ENCODE measurements at places on chromosomes 11 and 22. TPM values are rescaled to one million over a fixed set of nuclear protein-coding genes. Genes with fewer than 3 reads are reported as not detected.

DNA sequence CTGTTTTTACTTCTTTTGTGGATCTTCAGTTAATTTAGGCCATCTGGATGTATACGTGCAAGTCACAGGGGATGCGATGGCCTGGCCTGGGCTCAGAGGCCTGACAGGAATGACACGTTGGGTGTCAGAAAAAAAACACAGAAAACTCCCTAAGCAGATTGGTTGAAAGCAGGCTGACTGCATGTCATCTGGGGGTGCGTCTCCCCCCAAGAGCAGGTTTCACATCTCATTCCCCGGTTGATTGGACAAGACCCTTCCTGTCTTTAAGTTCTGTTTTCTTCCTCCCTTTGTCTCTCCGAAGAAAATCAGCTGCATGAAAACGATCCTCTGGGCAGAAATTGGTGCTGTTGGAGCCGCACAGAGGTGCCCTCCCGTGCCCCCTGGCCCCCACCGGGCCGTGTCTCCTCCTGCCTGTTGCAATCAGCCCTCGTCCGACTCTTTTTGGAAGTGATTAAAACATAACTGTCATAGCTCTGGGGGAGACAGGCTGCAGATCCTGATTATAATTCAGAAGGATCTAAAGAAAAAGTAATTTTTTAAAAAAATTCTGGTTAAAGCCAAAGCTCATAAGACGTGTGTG is 71.8 kb upstream of the PARVG start:
- no peak overlapping the region for H3K4me3 ChIP-seq
- no peak for DNase-seq
- H3K4me1 ChIP-seq, result no peaks in the 10 kb centered on the region
- H3K36me3 ChIP-seq, result no peaks in the 10 kb centered on the region
- no peaks in the 10 kb centered on the region for H3K27me3 ChIP-seq

GRCh38 chr11:58525037-58525614 is 17.2 kb upstream of the OR5B21 start:
- H3K4me1 ChIP-seq, result peaks cover 8% of the 10 kb centered on the region
- no peak overlapping the region for H3K27ac ChIP-seq
- no peaks in the 10 kb centered on the region for H3K36me3 ChIP-seq
- no peak for DNase-seq
- no peak overlapping the region for H3K4me3 ChIP-seq

GRCh38 chr11:118002541-118003423 is 16.6 kb downstream of the IL10RA start:
- no peaks in the 10 kb centered on the region for H3K36me3 ChIP-seq
- peaks cover 64% of the 10 kb centered on the region for H3K27me3 ChIP-seq
- no peak overlapping the region for H3K27ac ChIP-seq
- DNase-seq, result no peak
- H3K4me1 ChIP-seq, result no peaks in the 10 kb centered on the region

GRCh38 chr11:79437981-79438630 is 2.7 kb downstream of the TENM4 start:
- peaks cover 99% of the 10 kb centered on the region for H3K27me3 ChIP-seq
- H3K27ac ChIP-seq, result no peak overlapping the region
- no peak for DNase-seq
- H3K36me3 ChIP-seq, result no peaks in the 10 kb centered on the region
- H3K4me3 ChIP-seq, result peak overlapping the region; percentile 58

Gene ARHGEF17
- 11.0 TPM for total RNA-seq
